Esophagus squamous epithelium (tissue), 5 donors: ENCODE measurements at places on chromosomes 7 and 10.

DNA sequence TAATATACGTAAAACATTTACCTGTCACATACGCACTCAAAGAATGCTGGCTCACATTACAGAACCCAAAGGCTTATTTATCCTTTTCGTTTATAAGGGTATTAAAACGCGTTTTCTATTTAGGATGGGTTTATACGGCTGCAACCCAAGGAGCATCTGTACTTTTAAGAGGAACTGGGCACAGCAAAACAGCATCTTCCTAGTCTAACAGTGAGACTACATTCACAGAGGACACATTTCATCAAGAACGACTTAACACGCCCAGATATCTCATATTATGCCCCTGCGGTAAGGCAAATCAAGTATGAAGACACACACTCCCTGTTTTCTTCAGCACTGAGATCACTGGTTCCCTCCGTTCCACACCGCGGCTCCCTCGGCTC is 533 bp upstream of the DMTF1 start:
- DNase-seq = no peak

DNA sequence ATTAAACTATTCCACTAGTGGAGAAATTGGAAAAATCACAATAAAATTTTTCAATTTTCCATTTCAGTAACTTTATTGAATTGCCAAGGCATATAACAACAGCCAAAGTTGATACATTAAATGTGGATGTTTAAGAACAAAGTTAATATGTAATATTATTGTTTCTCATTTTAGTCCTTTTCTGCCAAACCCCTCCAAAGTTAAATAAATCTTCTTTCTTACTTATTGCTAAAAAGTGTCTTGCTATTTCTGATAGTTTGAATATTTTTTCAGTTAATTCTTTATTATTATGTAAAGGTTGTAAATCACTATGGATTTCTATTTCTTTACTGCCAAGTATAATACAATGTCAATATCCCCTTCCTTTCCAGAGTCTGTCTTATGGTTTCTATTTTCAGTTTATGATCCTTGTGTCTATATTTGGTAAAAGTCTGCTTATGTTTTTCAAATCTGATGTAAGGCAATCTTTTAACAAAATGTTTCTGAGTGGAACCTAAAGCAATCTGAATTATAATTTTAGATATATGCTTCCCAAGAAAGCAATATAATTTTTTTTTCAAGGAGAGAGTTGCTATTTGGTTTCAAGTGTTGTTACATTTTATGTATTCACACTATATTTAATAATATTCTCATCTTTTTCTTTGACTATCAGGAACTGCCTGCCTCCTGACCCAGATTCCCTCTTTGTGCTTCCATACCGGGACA is 80.3 kb upstream of the RHOBTB1 start:
- no peak for DNase-seq

DNA sequence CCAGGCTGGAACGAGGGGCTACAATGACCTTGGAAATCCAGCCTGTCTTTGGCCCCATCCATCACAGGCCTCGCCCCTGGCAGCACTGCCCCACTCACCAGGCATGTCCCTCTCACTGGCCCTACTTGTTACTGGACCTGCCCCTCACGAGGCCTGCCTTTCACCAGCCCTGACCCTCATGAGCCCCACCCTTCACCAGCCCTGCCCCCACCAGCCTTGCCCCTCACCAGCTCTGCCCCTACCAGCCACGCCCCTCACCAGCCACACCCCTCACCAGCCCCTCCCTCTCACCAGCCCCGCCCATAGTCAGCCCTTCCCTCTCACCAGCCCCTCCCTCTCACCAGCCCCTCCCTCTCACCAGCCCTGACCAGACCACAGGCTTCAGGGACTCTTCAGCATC is 57.8 kb downstream of the COL26A1 start:
- no peak for DNase-seq

DNA sequence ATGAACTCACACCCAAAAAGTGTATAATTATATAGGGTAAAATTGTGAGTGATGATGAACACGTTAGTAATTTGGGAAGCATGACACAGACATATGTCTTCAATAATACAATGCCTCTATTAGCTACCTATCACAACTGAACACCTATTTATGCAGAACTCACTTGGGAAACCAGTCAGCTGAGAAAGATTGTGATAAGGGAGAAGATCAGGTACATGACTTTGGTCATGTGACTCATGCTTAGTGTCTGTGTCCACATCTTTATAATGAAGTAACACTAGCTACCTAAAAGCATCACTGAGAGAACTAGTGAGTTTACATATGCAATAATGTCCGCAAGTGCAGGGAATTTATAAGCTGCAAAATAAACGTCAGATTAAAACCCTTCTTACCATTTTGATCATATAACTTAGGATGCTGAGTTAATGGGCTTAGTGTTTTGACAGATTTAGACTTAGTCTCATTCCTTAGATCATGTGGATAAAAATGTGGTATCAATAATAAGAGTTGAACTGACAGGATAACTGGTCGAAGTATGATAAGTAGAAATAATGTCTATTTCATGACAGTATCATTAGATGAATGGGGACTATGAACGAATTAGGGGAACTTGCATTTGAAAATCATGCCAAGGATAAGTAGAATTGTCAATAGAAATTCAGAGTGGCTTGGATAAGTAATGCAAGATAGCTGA is 11.6 kb downstream of the VWDE start:
- DNase-seq = no peak

DNA sequence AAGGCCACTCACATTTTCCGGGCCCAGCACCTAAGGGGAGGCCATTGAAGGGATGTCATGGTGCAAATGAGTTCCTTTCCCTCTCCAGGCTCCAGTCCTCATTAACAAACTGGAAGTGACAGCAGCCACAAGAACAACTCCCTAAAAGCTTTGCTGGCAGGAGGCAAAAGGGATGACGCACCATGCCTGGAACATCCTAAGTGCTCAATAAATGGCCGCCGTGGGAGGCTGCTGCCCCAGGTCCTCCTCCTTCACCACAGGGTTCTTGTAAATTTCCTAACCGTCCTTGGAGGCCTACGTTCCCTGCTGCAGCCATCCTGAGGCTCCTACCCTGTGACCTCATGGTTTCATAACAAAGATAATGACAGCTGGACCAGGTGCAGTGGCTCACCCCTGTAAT is 41.3 kb upstream of the CAMK1D start:
- DNase-seq = no peak
